ENCODE measurements at places on chromosomes 13 and 19.

DNA sequence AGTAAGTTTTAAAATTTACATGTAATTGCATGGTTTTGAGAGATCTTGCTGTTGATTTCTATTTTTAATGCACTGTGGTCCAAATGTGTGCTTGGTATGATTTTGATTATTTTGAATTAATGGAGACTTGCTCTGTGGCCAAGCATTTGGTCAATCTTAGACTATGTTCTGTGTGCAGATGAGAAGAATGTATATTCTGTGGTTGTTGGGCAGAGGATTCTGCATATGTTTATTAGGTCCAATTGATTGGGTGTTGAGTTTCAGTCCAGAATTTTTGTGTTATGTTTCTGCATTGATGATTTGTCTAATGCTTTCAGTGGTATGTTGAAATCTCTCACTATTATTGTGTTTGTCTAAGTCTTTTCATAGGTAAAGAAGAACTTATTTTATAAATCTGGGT is 82.3 kb downstream of the TDRD3 start:
- no peak for DNase-seq

GRCh38 chr19:15869109-15869555 is 28.7 kb downstream of the CYP4F2 start:
- DNase-seq, result peak; percentile 17

DNA sequence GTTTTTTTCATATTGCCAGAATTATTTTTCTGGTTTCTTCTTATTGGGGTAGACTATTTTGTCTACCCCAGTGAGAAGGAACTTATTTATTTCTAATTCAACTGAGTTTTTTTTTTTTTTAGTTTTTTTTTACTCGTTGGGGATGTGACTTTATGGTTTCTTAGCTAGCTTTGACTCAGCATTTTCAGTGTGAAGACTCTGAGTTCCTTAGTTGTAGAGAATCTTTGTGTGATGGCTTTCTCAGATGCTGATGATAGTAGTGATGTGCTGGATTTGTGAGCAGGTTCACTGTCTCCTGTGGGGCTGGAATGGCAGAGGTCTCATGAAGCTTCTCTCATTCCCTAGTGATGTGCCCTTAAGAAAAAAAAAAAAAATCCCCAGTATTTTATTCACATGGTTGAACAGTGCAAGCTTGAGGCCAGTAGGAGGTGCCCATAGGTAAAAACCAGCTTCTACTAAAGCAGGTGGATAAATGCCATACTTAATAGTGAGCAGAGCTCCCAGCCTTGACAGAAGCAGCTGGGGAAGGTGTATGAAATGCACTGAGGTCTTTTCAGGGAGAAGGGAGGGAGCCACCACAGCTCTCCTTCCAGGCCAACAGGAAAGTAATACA is 106.2 kb upstream of the KLF5 start:
- DNase-seq, result no peak

- no peak for DNase-seq
These were observed 110.3 kb downstream of the KDM4B start for GRCh38 chr19:5079071-5079774.
